ENCODE measurements at places on chromosomes 7 and 10.
A peak's percentile ranks its signal among the peaks of the same experiment; 100 is the strongest.

GRCh38 chr10:5684971-5685763 is 529 bp downstream of the TASOR2 start:
- peak; percentile 79 for DNase-seq

- no peak for DNase-seq
Measured at GRCh38 chr7:132446260-132446659, 130.0 kb downstream of the PLXNA4 start.

DNA sequence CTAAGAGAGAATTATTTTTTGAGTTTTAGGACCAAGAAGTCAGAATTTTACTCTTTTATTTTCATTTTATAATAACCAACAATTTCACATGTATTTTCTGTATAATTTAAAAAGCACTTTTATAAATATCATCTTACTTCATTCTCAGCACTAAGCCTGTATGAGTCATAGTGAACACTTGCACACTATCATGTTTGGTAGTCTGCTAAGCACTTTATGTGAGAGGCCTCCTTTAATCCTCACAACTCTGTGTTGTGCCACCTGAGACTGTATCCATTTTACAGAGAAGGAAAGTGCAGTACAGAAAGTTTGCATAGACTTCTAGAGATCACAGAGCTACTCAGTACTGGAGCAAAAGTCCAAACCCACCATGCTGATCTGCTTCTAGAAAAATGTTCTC is 939.6 kb downstream of the NRG3 start:
- no peak for DNase-seq

DNA sequence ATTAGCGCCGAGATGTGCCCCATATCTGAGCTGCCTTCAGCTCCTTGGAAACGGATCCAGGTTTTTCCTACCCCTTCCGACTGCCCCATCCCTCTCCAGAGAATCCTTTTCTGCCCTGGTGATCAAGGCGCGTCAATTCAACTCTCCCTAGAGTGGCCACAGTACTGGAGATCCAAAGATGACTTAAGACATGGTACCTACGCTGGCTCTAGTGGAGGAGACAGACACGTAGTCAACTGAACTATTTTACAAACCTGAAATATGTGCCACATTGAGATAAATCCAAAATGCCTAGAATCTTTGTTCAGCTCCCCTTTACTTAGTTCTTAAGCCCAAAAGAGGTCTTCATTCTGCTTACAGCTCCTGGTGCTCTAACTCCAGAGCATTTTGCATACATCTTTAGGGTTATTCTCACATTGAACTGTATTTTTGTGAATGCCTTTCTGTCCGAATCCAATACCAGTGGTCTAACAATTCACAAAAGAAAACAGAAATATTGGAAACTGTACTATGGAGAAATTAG is 444 bp upstream of the TNPO3 start:
- DNase-seq, result no peak

DNA sequence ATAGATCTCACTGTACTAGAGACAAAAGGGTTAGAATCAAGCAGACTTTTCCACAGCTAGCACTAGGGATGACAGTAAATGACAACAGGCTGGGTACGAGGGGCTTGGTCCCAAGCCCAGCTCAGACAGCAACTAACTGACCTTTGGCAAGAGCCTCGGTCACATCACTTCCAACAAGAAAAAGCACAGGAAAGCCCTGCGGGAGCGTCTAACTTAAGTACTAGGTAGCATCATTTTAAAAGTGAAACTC is 22.8 kb downstream of the CALML3 start:
- no peak for DNase-seq

DNA sequence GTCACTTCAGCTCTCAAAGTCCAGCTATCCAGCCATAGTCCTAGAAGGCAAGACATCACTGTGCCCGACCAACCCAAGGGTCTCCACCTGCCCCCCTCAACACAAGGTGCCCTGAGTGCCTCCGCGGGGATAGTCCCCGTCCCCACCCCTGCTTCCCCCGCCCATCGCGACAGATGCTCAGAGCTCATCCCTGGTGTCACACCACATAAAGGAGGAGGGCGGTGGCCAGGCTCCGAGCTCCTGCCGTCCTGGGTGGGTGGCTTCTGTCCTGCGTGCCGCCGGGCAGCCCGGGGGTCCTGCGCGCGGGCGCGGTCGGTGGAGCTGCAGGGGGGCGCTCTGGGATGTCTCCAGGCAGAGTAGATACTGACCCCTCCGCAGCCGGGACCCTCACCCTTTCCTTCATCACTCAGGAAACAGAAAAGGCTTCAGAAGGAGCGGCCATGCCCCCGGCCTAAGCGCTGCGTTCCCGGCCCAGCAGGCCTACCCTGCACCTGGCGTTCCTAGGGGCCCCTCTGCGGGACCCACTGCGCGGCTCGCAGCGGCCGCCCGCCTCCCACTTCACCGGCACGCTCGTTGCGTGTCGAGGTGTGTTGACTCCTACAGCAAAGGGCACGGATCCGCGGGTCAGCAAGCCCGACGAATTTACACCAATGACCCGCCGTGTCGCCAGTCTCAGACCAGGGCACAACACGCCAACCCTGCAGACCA is 53.4 kb downstream of the ALOX5 start:
- no peak for DNase-seq

- no peak for DNase-seq
Measured at GRCh38 chr10:128437786-128438345, 311.6 kb upstream of the MKI67 start.

GRCh38 chr10:113252650-113253618 is 299.9 kb upstream of the HABP2 start:
- no peak for DNase-seq

Measured in right hindlimb (tissue), 1 donor.